ENCODE measurements at places on chromosomes 4 and X.

- no peak for DNase-seq
Observed at GRCh38 chr4:61877893-61878292, 677.8 kb downstream of the ADGRL3 start.

DNA sequence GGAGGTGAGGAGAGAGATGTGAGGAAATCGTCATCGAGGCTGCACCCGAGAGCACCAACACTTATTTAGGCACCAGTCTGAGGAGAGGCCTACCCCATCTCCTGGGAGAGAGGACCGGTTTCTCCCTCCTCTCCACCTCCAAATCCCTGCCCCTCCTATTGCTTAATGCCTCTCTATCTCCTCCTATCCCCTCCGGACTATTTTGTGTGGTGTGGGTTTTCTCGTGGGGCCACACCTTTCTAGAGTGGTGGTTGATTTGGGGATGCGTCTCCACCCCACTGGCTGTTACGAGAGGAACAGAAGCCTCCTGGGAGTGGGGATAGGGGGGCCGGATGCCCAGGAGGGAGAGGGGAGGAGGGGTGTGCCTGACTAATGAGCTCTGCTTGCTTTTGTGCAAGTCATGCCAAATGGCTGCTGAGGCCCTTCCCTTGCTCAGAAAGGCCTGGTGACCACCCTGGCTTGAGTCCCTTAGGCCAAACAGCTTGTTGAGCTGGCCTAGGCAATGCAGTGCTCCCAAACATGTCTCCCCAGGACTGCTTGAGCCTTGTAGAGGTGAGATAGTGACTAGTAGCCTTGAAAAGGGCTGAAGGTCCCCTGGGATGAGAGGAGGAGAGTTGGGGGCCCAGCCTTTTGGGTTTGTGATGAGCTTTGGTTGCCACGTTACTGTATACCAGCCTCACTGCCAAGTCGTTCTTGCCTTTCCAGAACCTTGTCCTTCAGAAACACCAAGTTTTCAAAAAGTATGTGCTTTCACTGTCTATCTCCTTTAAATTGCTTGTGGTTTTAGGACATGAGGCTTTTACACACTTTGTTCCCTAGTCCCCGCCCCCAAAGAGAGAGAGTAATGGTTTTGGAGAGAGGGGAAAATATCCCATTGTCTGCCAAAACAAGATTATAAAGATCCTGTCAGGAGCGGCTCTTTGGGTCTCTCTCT is 1.2 kb downstream of the MSN start:
- DNase-seq: no peak

- DNase-seq: no peak
Observed at GRCh38 chrX:134682081-134682480, 23.8 kb upstream of the PLAC1 start.

GRCh38 chr4:175071123-175071522 is 153.0 kb downstream of the ADAM29 start:
- DNase-seq: no peak

- no peak for DNase-seq
Observed at GRCh38 chr4:142281999-142282398, 564.1 kb downstream of the INPP4B start.

DNA sequence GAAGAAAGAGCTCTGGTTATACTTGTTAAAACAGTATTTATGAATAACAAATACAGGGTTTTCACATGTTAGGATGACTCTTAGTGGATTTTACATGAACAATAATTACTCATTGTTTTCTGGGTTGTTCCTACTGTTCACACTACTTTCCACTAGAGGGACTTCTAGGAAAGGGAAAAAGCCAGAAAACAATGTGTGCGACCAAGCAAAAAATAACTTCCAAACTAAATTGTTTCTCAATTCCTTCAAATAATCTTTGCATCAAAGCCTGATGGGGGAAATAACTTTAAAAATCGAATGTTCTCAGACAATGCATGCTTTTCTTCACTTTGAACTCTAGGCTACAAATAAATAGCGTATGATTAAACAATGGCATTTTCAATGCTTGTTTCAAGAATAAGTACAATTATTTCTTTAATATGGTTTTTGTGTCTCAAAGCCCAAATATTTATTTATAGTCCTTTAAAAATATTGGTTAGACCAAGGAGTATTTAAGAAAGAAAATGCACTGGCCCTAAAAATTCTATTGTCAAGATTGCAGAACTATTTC is 72.1 kb upstream of the ETNPPL start:
- DNase-seq: no peak

- peak; percentile 42 for DNase-seq
Observed at GRCh38 chrX:38175139-38175538, 45.5 kb downstream of the SRPX start.

GRCh38 chr4:13933191-13933590 is 305.7 kb upstream of the BOD1L1 start:
- no peak for DNase-seq

DNA sequence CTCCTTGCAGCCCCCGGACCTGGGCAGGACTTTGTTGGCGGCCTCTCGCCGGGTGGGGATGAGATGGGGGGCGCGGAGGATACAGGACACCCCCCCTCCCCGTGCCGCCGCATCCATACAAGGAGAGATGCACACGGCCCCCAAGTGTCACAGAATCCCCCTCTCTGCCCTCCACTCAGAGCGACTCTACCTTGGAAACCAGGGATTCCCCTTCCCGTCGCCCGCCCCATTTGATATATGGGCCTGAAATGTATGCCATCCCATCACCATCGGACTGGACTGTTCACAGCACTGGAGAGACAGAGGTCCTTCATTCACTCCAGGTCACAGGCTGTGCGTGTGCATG is 426 bp downstream of the PORCN start:
- no peak for DNase-seq

GRCh38 chr4:185933078-185933581 is 121.1 kb upstream of the SORBS2 start:
- DNase-seq: no peak

GRCh38 chrX:25544641-25545040 is 528.9 kb upstream of the ARX start:
- no peak for DNase-seq

GRCh38 chrX:10022580-10023245 is 55.6 kb downstream of the CLDN34 start:
- no peak for DNase-seq

DNA sequence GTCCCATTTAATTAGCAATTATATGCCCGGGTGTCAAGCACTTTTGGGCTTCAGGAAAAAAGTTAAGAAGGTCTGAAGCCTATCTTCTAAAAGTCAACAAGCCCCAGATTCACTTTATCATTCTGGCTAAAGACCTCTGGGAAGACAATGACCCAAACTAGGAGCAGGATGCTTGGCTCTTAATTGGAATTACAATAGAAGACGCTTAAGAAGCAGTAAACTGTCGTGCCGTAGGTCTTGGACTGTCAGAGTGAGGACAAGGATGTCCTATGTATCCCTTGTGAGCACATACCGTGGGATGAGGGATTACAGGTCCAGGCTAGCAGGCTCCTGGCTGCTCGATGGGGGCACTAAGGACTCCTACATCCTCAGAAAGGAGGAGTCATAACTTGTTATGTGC is 3.2 kb upstream of the ARHGAP36 start:
- no peak for DNase-seq

- DNase-seq: no peak
Observed at GRCh38 chr4:33073811-33074210, 2353.6 kb downstream of the PCDH7 start.

- DNase-seq: peak; percentile 5
Observed at GRCh38 chr4:133565379-133565778, 416.3 kb downstream of the PCDH10 start.

DNA sequence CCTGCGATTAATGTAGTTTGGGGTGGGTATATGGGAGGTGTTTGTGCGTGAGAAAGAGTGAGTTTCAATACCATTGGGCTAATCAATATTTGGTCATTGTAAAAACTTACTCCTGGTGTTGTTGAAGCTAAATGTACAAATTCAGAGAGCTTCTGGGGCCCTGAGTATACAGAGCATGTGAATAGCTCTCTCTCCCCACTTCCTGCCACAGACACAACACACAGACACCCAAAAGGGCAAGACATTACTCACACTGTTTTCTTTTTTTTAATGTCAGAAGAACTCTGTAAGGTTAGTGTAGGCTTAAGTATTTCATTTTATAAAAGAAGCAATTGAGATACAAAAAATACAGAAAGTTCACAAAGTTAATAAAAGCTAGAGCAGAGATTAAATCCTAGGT is 151.3 kb upstream of the KCNIP4 start:
- no peak for DNase-seq

DNA sequence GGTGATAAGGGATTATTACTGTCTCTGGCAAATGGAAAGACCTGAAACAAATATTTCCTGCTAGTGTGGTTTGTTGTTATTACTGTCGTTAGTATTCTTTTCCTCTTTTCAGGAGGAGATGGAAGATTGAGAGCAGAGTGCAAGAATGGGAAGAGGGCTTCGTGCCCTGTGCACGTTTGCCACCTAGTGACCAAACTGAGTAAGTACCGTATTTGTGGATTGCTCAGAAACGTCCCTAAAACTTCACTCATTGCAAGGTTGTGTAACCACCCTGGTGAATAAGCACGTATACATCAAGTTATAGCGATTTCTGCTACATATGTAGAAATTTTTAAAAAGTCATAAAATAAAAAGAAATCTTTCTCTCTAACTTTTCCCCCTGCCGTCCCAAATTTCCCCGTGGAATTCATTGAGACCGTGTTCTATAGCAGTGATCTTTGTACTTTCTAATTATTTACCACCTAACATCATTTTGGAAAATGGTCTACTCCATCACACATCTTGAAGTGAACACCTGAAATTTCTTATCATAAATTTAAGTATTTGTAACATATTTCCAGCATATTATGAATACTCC is 24.3 kb downstream of the LINC00632 start:
- DNase-seq: peak; percentile 3

DNA sequence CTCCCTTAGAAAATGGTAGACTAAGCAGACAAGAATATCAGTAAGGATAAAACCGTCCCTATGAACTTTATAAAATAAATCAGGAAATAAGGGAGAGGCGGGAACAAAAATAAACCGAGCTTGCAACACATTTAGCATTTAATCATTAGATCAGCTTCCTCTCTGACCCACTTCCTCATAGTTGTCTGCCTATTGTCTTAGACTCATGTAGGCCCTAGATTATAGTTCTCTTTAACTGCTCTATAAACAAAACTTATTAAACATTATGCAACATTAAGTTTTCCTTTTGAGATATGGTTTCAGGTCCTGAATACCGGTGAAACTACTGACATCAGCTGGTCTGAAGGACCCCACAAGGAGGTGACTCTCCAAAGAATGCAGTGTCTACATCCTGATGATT is 15.8 kb upstream of the SRD5A3 start:
- no peak for DNase-seq

DNA sequence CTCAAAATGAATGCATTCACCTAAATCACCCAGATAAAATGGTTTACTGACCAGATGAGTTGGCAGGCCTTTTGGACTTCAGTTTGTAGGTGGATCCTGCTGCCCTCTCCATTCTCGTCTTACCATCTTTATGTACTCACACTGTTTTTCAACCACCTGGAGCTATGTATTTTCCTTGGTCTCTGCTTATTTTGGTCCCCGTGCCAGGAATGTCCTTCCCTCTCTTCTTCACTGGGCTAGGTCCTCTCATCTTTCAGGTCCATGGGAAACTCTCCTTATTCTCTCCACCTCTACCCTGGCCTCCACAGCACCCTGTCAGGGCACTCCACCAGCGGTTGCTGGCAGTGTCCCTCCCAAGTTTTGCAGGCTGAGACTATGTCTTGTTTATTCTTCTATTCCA is 2.6 kb downstream of the GPRIN3 start:
- DNase-seq: no peak

- DNase-seq: no peak
Observed at GRCh38 chr4:6419452-6420028, 52.9 kb downstream of the PPP2R2C start.

DNA sequence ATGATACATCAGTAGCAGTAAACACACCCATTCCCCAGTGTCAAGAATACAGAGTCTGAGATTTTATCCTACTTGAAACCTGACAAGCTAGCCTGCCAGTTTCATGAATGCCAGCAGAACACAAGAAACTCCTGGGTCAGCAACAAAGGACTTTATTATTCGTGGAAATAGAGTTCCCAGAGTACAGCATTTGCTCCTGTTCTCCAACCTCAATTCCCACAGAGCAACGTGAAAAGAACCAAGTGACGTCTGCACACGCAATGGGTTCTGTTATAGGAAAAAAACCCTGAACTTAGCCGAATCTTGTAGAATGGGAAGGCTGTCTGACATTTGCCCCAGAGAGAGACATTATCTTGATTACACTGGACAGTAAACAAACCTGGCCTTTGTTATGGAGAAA is 23.3 kb upstream of the INTU start:
- no peak for DNase-seq

GRCh38 chr4:142671516-142671915 is 174.6 kb downstream of the INPP4B start:
- DNase-seq: no peak

DNA sequence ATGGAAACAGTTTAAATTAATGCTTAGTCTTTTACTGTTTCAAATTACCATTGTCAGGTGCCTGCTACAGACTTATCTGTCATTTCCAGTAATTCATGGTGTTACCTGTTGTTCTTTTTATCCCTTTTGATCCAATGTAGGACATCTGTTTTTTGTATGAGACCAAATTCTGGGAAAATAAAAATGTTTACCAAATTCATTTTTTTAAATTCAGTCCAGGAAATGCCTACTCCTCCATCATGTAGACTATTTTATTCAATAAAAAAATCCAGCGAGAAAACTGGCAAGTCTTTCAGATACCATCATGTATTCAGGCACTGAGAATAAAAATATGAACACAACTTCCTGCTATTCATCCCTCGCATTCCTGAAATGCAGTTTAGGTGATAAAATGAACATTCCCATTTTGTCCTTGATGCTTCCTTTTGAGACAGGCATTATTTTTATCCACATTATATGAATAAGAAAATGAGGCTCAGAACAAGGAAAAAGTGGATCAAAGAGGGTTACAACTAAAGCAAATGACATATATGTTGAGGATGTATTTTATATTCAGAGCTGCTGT is 584.2 kb downstream of the SPRY1 start:
- DNase-seq: no peak

- DNase-seq: no peak
Observed at GRCh38 chrX:102975016-102975415, 37.9 kb downstream of the RAB40AL start.

- peak; percentile 78 for DNase-seq
Observed at GRCh38 chrX:39688576-39689375, 409.0 kb downstream of the BCOR start.

DNA sequence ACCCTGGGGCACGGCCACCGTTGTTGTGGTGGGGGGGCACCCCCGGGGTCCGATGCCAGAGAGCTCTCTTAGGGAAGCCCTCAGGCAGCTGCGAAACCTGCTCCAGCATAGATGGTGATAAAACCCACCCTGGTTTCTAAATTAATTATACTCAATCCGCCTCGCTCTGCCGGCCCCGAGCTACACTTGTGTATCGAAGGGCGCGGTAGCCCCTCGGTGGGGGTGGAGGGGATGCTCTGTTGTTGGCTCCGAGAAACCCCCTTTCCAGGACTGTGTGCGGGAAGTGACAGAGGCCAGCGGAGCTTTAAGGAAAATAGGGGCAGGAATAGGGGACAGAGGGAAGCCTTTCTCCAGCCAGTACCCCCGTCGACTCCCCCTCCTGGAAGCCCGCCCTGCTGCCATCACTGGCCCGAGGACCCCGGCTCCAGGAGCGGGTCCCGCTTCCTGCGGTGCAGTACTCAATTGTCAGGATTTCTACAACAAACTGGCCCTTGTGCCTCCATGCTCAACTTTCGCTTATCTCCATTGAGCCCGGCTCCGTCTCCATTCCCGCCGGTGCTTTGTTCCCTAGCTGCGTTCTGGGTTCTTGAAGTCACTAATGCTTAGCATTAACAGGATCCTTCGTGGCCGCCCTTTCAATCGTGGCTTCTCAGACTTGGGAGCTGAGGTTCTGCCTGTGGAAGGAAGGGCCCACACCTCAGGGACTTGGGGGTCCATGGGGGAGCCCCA is 408.2 kb downstream of the BCOR start:
- peak; percentile 69 for DNase-seq

GRCh38 chr4:40749717-40750460 is at the start of gene NSUN7:
NSUN7 (plus strand) TSS chr4:40749955; CDS start chr4:40750694, 739 bp downstream.
- DNase-seq: peak; percentile 78

Data from NCI-H1092 (cell line).